ENCODE measurements at places on chromosomes 1 and 21. TPM values are rescaled to one million over a fixed set of nuclear protein-coding genes. Genes with fewer than 3 reads are reported as not detected.

Gene LCE1D
- total RNA-seq: not detected

Gene C21orf58
- 2.8 TPM for total RNA-seq

Gene MAST2
- total RNA-seq: 31.1 TPM

DNA sequence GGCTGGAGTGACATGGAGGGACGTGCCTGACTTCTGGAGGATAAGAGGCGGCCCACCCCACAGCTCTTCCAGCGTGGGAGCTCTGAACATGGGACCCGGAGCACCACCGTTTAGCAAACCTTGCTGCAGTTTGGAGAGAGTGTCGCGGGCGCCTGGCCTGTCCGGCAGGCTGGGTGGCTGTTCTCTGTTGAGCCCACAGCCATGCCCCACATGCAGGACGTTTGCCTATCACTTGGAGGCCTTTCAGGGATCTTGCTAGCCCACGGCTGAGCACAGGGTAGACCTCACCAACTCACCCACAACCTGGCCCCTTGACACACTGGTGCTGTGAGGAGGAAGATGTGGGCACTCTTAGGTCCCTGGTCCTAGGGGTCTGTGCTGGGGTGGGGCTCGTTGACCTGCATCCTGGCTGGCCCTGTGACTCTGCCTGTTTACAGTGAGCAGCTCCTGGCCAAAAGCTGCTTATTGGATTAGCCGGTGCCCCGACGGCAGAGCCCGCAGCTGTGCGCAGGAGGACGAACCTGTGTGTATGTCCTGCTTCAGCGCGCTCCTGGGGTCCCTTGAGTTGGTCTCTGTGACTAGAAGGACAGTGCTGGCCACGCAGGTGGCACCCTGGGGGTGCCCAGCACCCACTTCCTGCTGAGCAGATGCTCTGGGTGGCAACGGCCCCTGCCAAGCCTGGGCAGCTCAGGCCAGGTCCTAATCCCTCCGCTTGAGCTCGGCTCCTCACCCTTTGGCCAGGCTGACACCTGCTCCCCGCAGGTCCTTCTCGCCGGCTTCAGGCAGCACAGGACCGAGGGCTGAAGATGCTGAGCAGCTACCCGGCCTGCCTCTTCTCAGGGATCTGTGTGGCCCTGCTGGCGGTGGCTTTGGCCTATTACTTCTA is 72.4 kb upstream of the TRAPPC10 start:
- no peak for ATAC-seq

GRCh38 chr1:5734414-5734813 is 257.8 kb downstream of the NPHP4 start:
- no peak for ATAC-seq

- ATAC-seq: no peak
Observed at GRCh38 chr1:207518608-207519236, 22.8 kb downstream of the CR1 start.

- ATAC-seq: no peak
Observed at GRCh38 chr1:78651241-78651640, 1.6 kb downstream of the IFI44 start.

DNA sequence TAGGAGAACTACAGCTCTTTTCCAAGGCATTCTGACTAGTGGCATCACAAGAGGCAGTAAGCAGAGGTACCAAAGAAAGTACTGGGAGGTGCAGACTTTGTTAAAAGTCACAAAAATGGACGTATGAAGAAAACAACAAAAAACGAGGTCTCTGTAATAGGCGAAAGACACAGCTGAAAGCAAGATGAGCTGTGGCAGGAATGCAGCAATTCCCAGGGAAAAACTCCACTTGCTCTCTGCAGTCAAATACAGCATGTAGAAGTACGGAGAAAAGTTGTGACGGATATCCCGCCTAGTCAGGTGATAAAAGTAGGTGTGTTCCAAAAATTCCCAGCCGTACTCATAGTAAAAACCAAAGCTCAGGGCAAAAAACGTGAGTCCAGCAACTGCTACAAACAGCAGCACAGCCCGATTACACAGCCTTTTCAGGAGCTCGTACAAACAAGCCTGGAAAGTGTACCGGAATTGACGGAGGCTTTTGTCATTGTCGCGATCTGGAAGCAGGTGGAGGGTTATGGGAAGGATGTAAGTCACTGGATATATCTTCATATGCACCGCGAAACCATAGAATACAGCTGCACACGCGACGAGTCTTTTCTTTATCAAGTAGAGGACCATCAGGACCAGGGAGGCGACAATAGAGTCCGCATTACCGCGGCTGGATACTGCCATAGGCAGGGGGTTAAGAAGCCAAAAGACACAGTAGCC is 979 bp downstream of the PIGM start:
- ATAC-seq: no peak
